Lung microvascular endothelial cell (primary cell): ENCODE measurements at places on chromosomes 11 and 22.

GRCh38 chr11:44434191-44434590 is 124.3 kb upstream of the ALX4 start:
- no peak for DNase-seq

- no peak for DNase-seq
These were observed 604 bp upstream of the GANAB start for GRCh38 chr11:62646825-62647608.

DNA sequence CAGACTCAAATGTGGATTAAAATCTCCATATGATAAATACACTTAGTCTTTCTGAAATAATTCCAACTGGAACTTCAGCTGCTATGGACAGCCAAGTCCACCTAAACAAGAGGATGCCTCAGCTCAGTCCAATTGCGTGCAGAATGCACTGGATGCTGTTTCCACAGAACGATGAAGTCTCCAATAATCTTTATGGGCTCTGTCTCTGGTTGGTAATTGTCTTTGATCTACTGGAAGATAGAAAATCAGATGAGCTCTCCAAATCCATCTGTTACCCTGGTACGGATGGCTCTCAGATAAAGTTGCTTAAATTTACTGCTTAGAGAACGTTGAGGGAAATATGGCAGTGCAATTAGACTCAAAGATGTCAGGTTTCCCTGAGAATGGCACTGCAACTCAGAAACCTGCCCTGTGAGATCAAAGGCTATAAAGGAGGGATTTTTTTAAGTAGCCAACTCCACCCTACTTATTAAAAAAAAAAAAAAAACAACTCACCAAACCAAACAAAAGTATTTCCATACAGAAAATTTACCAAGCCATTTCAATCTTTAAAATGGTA is 859 bp upstream of the BIRC3 start:
- DNase-seq: no peak

GRCh38 chr22:46542011-46542985 is 4.9 kb upstream of the CELSR1 start:
- peak; percentile 83 for DNase-seq

DNA sequence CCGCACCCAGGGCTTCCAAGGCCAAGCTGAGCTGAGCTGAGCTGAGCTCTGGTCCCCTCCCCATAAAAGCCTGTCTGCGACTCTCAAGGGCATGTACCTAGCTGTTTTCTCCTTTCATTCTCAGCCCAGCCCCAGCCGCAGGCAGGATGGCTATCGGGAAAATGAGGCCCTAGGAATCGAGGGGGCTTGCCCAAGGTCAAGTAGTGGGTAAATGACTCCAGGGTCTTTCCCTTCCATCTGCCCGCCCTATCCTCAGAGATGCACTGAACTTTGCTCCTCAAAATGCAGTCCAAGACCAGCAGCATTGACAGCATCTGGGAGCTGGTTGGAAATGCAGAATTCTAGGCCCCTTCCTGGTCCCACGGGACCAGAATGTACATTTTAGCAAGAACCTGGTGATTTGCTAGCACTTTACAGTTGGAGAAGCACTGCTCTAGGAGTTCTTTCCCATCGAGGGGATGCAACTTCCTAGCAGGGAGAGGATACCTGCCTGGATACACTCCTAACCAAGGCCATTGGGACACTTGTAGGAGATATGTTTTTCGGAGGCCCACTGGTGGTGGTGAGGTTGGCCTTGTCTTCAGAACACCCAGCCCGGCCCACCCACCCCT is 43.2 kb upstream of the ACCSL start:
- DNase-seq: no peak

DNA sequence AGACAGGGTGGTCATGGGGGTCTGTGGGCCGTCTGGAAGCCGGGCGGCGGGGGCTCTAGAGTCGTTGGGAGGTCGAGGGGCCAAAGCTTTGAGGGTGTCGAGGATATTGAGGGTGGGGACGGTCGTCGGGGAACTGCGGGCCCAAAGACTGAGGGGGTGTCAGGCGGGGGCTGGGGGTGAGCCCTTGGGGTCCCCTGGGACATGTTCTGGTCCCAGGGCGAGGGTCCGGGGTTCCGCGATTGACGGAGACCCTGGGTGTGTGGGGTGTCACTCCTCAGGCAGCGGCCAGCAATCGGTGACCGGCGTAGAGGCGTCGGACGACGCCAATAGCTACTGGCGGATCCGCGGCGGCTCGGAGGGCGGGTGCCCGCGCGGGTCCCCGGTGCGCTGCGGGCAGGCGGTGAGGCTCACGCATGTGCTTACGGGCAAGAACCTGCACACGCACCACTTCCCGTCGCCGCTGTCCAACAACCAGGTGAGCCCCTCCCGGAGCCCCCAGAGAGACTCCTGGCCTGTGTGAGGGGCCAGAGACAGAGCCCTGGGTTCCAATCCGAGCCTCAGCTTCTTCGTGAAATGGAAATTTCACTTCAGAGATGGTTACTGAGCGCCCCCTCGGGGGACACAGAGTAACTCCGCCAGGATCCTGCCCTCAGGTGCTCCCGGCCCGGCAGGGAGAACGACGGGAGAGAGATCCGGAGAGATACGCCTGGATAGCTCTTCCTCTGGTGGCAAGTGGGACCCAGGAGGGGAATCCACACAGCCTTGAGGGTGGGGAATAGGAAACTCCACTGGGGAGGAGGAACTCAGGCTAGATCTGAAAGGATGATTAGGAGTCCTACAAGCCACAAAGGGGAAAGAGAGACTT is 714 bp downstream of the SDF2L1 start:
- DNase-seq: peak; percentile 63

DNA sequence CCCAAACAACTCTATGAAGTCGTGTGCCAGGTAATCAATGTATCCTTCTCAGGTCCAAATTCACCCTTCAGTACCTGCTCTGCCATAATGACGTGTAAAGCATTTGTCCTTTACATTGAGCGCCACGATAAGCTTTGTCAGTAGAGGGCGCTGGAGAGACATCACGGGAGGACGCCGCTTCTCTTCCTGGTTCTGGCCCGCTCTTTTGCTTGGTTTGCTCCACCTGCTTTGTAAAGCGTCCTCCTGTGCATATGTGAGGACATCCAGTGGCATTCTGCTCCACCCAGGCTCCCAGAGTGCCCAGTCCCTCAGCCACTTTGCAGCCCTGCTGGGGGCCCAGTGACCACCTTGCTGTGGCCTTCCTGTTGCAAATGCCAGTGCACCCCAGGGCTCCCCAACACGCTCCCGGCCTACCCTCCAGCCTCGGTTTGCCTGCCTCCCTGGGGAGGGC is 61.1 kb downstream of the WT1 start:
- DNase-seq: peak; percentile 52

GRCh38 chr22:22754268-22754657 is 109.8 kb downstream of the GGTLC2 start:
- DNase-seq: no peak

DNA sequence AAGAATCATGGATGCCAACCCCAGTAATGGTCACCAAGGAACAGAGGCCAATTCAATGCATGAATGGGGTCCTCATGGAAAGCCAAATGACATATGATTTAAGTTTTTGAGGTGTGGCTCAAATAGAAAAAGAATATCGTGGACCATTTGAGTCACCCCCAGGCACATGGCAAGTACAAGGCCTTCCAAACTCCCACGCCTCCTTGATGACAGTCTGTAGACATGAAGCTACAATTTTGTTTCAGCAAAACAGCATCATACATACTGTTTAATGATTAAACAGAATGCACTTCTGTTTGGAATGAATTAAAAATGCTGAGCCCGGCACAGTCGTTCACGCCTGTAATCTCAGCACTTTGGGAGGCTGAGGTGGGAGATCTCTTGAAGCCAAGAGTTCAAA is 7.4 kb downstream of the FADD start:
- no peak for DNase-seq

DNA sequence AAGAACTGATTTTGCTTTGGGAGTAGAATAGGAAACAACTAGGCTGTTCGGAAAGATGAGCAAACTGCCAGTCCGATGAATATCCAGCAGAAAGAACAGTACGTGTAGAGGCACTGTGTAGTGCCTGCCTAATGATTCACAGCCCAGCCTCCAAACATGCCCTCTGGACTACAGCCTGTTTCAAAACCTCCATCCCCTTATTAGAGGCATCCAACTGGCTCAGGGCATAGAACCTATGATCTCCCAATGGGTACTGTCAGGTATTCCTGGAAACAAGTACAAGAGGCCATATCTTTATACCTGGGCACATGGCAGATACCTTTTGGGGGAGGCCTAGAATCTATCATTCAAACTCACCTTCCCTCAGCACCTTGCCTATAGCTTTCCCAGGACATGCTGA is 4.9 kb downstream of the RRP8 start:
- no peak for DNase-seq

DNA sequence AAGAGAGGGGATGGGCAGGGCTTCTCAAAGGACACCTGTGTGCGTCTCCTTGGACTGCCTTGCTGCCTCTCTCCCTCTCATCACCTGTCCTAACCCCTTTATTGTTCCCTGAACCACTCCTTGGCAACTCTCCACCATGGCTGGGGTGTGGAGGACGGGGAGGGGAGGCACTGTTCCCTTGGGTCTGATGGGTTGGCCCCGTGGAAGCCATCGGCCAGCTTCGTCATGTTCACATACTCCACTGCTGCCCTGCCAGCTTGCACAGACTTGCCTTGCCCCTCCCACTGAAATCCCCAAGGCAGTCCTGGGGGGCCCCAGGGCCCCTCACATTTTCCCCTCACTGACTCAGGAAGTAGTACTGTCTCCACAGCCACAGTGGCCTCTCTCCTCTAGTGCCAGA is 36.1 kb upstream of the LRRC32 start:
- no peak for DNase-seq

- no peak for DNase-seq
These were observed 564.5 kb downstream of the DLG2 start for GRCh38 chr11:85062659-85063058.

GRCh38 chr11:68773521-68774193 is 22.3 kb upstream of the TESMIN start:
- peak; percentile 53 for DNase-seq

- no peak for DNase-seq
These were observed 118.5 kb downstream of the PHF21B start for GRCh38 chr22:44891293-44891747.

DNA sequence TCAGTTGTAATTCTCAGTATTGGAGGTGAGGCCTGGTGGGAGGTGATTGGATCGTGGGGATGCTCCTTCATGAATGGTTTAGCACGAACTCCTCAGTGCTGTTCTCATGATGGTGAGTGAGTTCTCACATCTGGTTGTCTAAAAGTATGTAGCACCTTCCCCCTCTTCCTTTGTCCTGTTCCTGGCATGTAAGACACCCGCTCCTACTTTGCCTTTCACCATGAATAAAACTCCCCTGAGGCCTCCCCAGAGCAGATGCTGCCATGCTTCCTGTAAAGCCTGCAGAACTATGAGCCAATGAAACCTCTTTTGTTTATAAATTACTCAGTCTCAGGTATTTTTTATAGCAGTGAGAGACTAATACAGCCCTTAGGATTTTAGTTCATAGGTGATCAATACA is 191.5 kb downstream of the MAML2 start:
- no peak for DNase-seq

DNA sequence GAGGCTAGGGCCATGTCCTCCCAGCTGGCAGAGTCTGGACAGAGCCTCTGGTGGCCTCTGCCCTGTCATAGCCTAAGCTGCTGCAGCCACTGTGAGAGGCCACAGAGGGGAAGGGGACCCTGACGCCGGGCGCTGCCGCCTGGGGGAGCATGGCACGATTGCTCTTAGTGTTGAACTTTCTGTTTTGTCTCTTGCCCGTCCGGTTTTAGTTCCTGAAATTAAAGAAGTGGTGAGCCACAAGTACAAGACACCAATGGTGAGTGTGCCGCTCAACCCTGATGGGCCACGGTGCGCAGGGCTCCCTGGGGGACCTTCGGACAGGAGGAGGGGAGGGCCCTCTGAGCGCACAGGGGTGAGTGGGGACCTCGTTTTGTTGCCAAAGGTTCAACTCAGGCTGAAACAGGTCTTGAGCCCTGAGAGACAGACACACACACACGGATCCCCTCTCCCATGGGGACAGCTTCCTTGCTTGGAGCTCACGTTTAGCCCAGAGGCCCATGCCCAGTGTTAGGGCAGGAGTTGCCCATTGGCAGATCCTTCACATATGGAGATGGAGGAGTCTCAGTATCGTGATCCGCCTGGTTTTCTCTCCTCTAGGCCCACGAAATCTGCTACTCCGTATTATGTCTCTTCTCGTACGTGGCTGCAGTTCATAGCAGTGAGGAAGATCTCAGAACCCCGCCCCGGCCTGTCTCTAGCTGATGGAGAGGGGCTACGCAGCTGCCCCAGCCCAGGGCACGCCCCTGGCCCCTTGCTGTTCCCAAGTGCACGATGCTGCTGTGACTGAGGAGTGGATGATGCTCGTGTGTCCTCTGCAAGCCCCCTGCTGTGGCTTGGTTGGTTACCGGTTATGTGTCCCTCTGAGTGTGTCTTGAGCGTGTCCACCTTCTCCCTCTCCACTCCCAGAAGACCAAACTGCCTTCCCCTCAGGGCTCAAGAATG is 23.8 kb downstream of the MYBPC3 start:
- no peak for DNase-seq

DNA sequence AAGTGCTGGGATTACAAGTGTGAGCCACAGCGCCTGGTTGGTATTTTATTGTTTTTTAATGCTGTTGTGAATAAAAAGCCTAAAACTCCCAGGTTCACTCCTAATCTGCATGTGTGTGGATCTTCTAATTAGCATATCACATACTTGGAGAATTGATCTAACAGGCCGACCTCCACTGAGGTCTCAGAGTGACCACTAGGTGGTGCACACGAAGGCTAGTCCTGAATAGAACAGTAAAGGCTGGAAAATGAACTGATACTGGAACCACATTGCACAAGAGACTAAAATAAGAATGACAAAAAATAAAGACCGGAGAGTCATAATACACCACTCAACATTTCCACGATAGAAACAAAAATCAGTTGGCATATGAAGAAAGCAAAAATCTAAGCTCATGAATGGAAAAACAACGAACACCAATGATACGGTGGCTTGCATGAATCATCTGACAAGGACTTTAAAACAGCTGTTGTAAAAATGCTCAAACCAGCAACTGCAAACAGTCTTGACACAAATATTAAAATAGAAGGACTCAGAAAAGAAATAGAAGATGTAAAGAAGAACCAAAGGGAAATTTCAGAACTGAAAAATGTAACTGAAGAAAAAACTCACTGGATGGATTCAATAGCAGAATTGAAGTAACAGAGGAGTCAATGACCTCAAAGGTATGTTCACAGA is 19.2 kb downstream of the PIM3 start:
- DNase-seq: peak; percentile 67

DNA sequence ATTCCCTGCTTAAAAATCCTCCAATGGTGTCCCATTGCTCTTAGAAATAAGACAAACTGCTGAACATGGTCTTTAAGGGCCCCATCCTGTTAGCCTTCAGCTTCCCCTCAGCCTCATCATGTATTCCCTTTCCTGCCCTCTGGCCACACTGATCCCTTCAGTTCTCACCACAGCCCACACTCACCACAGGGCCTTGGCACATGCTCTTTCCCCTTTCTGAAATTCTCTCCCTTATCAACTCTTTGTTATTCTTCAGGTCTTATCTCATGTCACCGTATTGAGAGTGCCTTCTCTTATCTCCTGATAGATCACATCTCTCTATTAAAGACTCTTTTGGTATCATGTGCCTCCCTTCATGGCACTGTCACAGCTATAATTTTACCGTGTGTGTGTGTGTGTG is 167.8 kb upstream of the MPPED2 start:
- no peak for DNase-seq
